ENCODE measurements at places on chromosomes 3 and 15. TPM values are rescaled to one million over a fixed set of nuclear protein-coding genes. Genes with fewer than 3 reads are reported as not detected.
A peak's percentile ranks its signal among the peaks of the same experiment; 100 is the strongest.

The CD86 gene
- total RNA-seq: not detected

The AHSG gene
- total RNA-seq: not detected

The SMAD6 gene
- total RNA-seq: 14.9 TPM

The CYP1A1 gene
- 1.2 TPM for total RNA-seq

The GOLGA8S gene
- 0.04 TPM for total RNA-seq

The LRRIQ4 gene
- 0.07 TPM for total RNA-seq

The TM4SF18 gene
- 81.6 TPM for total RNA-seq

The ELP6 gene
- total RNA-seq: 36.8 TPM

DNA sequence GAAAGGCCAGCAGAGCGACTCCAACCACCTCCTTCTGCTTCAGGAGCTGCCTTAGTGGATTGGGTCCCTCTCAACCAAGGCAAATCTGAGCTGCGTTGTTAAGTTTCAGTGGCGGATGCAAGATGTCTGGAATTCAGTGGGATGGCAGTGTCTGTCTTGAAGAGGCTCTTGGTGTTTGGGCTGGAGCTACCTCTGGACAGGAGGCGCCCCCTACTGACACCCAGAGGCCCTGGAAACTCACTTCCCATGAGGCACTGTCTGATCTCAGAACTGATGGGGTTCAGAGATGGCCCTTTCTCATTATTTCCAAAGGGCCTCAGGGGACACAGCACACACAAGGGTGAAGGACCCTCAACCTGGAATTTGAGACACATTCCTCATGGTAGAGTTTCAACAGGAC is 6.0 kb upstream of the SLC28A1 start:
- DNase-seq: peak; percentile 22

- DNase-seq: no peak
Observed at GRCh38 chr15:100690032-100690794, 87.8 kb downstream of the ASB7 start.

- no peak for DNase-seq
Observed at GRCh38 chr15:78322724-78323521, 17.2 kb upstream of the CRABP1 start.

GRCh38 chr3:47799733-47800132 is 3.2 kb upstream of the DHX30 start:
- no peak for DNase-seq

DNA sequence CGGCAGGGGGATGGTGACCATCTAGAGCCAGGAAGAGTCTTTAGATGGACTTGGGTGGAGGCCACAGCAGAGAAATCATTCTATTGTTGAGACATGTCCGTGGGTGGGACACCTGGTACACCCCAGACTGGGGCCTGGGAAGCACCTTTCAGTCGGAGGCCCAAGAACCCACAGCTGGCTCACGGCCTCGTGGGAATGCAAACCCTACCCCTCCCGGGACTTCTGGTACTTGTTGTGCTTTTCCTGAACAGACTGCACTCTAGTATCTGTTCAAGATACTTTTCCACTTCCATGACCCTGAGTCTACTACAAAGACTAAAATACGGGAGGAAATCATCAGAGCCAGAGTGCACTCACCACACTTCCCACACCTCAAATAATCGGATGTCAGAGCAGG is 60.7 kb downstream of the BDH1 start:
- DNase-seq: no peak

DNA sequence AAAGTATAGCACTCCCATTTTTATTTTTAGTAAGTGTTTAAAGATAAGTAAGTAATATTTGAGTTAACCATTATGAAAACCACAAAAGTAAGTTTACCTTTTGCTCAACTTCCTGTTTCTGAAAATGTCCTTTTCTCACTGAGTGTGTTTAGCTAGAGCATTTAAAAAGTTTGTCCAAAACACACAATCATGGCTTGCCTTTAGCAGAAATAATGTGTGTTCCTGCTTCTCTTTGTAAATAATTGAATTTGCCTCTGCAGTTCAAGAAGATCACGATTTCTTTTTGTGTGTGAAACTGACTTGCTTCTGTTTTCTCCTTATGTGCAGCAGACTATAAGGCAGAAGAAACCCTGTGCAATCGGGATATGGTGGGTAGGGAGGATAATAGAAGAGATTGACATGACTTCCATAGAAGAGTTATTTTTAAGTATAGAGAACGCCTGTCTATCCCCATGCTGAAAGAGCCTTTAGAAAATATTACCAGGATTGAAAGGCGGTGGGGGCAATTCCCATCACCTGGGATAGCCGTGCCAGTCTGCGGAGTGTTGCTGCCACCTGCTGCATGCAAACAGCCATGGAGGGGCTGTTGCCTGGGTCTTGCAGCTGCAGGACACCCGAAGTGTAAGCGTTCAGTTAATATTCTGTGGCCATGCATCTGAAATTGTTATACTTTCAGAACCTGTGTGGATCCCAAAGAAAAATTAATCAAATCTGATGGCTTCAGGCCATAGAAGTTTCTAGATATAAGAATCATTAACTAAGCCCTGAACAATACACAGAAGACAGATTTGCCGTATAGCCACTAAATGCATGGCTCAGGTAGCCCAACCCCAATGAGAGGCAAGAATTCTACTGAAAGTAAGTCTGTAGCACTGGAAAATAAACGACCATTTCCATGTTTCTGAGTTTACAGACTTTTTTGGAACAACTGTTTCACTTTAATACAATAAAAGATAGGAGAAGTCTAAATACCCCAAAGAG is 2.4 kb upstream of the CD96 start:
- DNase-seq: no peak

DNA sequence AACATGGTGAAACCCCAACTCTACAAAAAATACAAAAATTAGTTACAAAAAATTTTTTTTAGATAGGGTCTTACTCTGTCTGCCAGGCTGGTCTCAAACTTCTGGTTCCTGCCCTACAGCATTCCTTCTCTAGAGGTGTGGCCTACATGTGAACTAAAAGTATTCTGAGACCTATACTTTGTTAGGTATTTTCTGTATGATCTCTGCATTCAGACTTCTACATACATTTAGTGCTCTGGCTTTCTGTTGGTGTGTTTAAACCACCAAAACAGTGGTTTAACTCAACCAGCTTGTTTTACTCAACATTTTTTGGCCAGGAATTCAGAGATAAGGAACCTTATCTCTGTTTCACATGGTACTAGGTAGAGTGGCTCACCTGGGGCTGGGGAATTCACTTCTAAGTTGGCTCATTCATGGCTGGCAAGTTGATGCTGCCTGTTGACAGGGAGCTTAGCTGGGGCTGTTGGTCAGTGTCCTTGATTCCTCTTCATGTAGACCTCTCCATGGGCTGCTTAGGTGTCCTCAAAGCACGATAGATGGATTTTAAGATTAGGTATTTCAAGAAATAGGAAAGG is 41.4 kb upstream of the BSN start:
- no peak for DNase-seq

GRCh38 chr15:65309882-65310418 is 5.5 kb downstream of the RNU5B-1 start:
- DNase-seq: no peak

DNA sequence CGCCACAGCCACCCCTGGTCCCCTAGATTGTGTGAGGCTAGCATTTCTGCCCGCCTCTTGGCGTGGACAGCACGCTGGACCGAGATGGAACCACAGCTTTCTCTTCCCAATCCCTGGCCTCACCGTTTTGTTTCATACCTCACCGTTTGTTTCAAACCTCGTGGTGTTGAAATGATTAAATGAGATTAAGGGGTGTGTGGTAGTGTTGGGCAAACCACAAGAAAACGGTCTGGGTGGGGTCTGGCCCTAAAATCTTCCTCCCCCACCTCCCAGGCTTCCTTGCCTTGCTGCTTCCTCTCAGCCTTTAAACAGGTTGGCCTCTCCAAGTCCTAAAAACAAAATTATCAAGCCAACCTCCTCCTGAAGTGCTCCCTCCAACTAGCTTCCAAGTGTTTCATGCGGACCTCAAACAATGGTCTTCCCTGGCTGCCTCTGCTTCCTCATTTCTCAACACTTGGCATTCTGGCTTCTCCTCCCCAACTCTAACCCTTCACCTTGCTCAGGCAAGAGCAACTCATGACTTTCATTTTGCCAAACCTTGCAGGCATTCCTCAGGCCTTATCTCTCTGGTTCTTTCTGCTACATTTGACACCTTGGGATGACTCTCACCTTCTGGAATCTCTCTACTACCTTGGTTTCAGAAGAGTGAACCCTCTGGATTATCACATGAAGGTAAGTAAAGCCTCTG is 1.4 kb upstream of the ATP13A3 start:
- DNase-seq: no peak

DNA sequence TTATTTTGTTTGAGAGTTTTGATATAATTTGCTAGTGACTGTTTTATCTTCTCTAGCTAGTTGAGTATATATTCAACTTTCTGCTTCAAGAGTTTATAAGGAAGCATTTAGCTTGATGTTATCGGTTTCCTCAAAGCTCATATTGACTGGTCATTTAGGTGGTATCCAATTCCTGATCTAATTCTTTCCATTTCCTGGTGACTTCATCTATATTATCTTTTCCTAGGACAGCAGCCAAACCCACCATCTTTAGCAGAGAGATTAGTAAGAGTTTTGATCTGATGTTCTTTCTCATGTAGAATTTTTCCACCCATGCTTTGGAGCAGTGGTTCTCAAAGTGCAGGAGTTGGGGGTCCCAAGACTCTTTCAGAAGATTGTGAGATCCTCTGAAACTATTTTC is 148.6 kb upstream of the STT3B start:
- no peak for DNase-seq

DNA sequence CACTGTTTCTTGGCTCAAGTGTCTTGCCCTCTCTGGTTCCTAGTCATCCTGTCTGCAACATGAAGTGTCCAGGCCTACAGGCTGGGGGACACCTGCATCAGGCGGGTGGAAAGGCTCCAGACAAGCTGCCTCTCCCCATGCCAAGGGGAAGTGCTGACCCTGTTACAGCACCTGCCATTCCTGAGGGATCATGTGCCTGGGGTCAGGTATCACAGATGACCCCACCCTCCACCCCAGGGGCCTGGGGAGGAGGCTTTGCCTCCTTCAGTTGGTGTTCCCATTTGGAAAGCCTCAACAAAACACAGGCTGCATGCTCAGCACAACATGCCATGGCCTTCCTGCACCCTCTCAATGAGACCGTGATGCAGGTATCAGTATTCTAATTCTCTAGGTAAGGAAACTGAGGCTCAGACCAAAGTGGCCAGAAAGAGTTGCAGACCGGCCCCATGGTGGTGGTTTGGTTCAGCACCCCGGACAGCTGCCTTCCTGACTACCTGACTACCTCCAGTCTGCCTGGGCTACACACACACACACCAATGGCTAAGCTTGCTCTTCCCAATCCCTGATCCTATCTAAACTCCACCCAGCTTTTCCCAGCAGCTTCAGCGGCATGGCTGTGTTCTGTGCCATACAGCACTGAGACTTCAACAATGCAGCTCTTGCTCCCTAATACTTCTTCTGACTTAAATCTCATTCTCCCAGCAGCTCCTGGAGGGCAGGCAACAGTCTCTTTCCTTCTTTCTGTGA is 69.7 kb upstream of the LINGO1 start:
- DNase-seq: no peak

DNA sequence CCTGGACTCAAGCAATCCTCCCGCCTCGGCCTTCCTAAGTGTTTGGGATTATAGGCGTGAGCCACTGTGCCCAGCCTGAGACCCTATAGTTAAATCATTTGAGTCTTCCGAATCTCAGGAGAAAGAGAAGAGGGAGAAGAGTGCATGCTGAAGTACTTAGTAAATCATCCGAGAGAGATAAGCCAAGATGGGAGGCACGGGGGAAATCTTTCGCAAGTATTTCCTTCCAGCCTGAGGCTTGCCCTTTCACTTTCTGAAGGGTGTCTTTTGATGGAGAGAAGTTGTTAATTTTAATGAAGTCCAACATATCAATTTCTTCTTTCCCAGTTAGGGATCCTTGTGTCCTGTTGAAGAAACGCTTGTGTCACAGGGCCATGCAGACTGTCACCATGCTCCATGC is 97.1 kb upstream of the SLC6A6 start:
- no peak for DNase-seq

GRCh38 chr3:61954097-61954540 is 392.7 kb downstream of the PTPRG start:
- DNase-seq: no peak

DNA sequence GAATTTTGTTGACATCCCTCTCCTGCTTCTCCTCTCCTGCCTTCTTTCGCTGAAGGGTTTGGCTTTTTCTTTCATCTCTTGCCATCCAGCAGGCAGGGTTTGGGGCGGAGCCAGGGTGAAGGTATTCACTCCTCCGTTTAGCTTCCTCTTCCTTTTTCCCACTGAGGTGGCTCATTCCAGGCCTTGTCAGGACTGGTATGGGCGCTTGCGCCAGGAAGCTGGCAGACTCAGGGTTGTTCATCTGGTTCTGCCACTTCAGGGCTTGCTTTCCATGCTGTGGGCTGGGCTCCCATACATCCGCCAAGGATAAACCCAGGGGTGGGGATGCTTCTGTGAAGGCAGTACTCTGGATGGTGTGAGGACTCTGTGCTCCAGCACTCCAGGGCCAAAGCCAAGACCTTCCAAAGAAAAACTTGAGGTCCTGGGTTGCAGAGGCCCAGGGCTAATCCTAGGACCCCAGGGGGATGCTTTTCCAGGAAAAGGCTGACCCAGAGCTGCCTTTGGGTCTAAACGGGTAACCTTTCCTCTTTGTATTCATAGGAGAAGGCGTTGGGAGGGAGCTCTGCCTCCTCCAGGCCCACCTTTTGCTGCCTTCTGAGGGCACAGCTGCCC is 7.7 kb upstream of the AMOTL2 start:
- DNase-seq: no peak
